ENCODE measurements at places on chromosomes 16 and 17.

DNA sequence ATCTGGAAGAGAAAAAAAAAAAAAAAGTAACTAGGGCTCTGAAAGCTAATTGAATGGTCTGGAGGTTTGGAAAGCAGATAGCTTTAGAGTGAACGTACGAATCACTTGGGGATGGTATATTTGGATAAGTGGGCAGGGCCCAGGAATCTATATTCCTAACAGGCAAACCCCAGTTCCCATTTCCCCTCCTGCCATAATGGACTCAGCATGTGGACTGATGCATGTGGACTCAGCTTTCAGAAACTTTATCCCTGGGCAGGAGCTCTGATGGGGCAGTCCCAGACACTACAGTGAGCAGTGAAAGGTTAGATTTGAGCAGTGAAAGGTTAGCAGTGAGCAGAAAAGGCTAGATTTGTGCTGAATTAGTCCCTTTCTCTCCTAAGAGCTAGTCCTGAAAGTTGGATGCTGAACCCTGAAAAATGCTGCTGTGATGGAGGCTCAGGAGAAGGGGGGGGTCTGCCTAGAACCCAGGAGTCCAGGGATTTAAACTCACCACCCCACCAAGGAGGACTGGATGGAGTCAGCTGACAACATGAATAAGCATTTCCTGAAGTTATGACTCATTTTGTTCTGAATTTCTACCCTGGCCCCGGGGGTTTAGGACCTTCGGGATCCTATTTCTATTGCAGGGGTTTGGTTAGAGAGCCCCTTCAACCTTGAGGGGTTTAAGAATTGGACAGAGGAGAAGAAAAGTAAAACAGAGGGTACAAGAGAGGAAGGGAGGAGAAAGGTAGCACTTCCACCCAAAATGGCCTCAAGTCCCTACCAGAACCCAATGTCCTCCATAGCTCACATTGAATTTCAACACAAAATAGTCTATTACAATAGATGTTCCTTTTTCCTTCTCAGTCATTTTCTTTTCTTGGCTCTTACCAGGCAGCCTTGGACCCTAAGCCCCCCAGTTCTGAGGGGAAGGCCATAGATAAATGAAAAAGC is 10.3 kb upstream of the FZD2 start:
- DNase-seq, result no peak

GRCh38 chr17:40922239-40922638 is 15.2 kb downstream of the KRT23 start:
- no peak for DNase-seq

GRCh38 chr16:4612977-4613635 is 1.6 kb downstream of the UBALD1 start:
- DNase-seq, result no peak

GRCh38 chr17:80485846-80486245 is 9.4 kb upstream of the NPTX1 start:
- DNase-seq, result no peak

Measured in anterior cingulate cortex (tissue), 58 donors.